ENCODE measurements at places on chromosomes 3 and 15.

DNA sequence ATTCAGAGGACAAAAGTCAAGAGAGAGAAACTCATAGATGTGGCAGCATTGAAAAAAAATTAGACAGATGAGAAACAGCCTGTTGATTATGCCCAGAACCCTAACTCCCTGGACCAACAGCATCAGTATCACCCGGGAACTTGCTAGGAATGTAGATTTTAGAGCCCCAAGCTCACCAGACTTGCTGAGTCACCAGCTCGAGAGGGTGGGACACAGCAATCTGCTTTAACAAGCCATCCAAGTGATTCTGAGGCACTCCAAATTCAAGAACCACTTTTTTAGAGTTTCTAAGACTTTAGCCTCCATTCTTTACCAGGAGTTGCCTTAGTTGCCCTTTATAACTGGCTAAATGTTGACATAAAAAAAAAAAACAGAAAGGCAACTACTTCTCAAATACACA lies 70.9 kb downstream of the CGGBP1 start:
- no peak for DNase-seq

DNA sequence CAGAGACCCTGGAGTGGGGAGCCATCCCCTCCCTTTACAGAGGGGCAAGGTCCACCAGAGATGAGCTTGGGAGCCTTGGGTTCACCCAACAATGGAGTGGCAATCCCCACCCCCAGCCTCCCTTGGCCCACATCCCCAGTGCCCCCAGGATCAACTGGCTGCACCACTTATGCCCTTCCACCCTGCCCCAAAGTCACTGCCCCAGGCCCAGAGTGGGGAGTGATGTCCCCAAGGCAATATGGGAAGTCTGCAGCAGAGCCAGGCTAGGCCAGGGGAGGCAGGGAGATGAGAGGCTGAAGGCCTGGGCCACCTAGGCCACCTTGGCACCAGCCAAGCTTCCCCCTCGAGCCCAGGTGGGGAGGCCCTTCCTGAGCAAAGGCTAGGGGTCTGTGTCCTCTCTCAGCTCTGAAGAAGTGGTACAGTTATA lies 145.5 kb downstream of the SMAD6 start:
- no peak for DNase-seq

- DNase-seq, result no peak
Observed at GRCh38 chr15:98123834-98124233, 163.3 kb downstream of the ARRDC4 start.

GRCh38 chr3:139468399-139468798 lies 7.9 kb downstream of the RBP2 start:
- DNase-seq, result peak; percentile 89

DNA sequence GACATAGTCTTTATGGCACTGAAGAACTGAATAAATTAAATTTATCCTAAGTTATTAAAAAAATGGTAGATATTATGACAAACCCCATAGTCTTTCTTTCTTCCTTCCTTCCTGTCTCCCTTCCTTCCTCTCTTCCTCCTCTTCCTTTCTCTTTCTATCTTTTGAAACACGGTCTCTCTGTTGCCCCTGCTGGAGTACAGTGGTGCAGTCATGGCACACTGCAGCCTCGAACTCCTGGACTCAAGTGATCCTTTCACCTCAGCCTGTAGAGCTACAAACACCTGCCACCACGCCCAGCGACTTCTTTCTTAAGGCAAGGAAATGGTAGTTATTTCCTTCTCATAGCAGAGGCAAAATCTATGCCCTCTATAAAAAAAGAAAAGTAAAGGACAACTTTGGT lies 354.6 kb downstream of the GAP43 start:
- DNase-seq, result no peak

GRCh38 chr3:64918989-64919388 lies 231.2 kb upstream of the ADAMTS9 start:
- DNase-seq, result no peak

DNA sequence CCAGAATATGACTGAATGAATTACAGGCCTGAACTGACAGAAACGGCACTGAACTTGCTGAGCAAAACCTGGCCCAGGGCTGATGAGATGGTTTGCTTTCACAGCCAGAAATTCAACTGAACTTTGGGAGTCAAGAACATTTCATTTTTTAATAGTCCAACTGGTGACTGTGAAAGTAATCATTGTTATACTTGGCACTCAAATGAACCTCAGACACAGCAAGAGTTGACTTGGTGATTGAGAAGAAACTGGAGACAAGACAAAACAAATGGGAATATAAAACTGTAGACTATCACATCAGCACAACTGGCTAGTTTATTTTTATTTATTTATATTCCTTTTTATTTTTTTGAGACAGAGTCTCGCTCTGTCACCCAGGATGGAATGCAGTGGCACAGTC lies 858.9 kb upstream of the CFAP20DC start:
- peak; percentile 9 for DNase-seq

DNA sequence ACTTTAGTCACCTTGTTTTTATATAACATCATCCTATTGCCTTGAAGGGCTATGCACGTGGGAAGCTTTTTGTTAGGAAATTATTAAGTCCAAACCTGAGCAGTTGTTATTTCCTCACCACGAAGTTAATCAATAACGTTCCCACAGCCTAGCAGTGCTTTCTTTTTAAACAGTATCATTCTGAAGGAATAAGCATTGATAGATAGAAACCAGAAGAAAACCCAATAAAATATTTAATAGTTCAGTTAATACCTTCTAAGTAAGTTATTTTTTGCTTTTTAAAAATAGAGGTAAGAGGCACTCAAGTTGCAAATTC lies 149.3 kb downstream of the KCNMB2 start:
- DNase-seq, result no peak

- no peak for DNase-seq
Observed at GRCh38 chr3:71172951-71173350, 410.6 kb downstream of the FOXP1 start.

DNA sequence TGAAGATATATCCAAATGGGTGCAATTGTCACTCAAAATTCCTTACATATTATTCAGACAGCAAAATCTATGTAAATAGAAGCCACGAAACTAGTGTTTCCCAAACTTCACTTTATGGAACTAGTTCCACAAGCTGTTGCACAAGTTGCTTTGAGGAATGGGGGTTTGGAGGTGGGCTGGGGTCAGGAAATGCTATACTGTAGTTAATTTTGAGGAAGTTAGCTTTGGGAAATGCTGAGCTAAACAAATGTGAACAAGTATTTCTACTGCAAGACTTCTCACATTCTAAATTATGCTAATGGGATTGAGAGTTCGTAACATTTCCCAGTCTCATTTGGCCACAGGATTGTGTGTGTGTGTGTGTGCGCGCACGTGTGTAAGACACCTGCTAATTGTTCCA lies 28.7 kb upstream of the SAMMSON start:
- DNase-seq, result no peak

DNA sequence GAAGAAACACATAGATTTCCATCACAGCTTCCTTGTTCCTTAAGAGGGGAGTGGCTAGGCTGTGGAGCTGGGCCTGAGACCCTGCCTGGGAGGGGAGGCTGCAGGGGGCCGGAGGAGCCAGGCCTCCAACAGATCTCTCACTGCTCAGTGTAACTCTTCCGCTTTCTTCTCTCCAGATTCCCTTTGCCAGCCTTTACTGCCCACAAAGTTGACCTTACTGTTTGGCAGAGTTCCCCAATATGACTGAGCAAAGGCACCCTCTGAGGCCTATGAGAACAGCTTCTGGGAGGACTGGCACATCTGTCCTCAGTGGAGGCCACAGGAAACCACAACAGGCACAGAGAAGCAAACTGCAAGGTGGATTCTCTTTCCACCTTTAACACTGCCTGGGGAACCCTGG lies 38.1 kb downstream of the SLCO2A1 start:
- no peak for DNase-seq

GRCh38 chr15:42576776-42577175 lies 1.4 kb downstream of the STARD9 start:
- DNase-seq, result peak; percentile 6

- peak; percentile 5 for DNase-seq
Observed at GRCh38 chr15:99105514-99106341, 848 bp downstream of the SYNM start.

DNA sequence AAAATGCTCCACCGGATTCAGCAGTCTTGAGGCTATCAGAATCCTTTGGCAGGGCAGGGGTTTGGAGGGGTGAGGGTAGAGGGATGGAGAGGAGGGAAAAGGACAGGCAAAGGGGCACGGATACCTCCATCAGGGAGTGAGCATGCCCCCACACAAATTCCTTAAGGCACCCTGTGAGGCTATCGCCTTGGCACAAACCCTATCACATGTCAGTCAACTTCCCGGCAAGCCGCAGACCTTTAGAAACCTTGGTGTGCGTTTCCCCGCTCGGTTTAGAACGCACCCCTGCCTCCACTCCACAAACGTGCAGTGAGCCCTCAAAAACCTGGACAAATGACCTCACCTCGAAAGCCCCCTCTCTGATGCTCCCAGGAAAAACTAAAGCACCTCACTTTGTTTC lies 422 bp upstream of the SETMAR start:
- no peak for DNase-seq

DNA sequence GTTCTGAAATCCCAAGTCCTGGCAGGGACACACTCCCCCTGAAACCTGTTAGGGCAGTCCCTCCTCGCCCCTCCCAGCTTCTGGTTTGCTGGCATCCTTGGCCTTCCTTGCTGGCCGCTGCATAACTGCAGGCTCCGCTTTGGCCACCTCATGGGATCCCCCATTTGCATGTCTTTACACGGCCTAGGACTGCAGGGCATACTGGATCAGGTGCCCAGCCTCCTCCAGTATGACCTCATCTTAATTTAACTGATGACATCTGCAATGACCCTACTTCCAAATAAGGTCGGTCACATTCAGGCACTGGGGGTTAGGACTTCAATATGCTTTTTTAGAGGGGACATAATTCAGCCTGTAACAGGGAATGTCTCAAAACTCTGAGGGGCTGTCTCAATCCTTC lies 173.3 kb downstream of the RAB11A start:
- no peak for DNase-seq

- peak; percentile 83 for DNase-seq
Observed at GRCh38 chr3:134308350-134308891, 57.8 kb upstream of the RYK start.

- DNase-seq, result no peak
Observed at GRCh38 chr15:64058279-64058678, 12.0 kb upstream of the DAPK2 start.

DNA sequence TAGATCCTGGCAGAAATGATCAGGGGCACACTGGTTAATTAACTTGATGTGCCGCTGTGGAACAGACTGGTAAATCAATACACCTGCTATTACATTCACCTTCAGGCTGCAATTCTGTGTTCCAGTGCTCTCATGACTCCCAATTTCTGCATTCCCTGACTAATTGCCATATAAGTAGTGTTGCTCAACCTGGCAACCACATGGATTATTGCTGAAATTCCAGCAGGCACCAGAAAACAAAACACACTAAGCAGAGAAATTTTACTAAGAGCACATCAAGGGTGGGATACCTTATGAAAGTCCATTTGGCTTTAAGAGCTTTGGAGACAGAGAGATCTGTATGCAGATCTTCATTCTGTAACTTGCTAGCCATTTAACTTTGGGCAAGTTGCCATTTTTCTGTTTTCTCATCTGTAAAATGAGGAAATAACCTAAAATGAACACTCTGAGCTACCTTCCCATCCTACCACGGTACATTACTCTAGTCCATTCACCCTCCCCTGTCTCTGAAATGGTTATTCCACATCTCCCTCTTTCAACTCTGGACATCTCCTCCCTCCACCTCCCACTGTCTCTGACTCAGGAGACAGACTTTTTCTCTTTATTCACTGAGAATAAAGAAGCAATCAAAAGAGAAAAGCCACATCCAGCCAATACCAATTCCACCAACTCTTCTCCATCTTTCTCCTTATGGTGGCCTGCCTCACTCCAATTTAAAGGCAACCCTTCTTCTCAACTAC lies 54.6 kb downstream of the STAC start:
- no peak for DNase-seq

- DNase-seq, result no peak
Observed at GRCh38 chr15:76972389-76973361, 22.3 kb upstream of the PSTPIP1 start.

- no peak for DNase-seq
Observed at GRCh38 chr3:143326983-143327778, 207.6 kb downstream of the CHST2 start.

DNA sequence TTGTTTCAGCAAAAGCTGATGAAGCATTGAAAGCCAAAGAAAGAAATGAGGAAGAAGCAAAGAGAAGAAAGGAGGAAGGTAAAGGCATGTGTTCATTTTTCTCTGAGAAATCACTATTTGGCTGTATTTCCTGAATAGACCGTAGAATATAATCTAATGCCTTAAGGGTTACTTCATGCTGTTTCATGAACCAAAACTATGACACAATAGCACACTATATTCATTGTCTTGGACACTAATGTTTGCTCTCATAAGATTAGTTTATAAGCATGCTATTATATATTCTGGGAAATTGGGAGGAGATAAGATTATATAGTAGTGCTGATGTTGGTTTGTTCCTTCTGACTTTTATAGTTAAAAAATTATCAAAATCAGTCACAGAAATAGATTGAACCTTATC lies 110.1 kb upstream of the MLF1 start:
- DNase-seq, result no peak

DNA sequence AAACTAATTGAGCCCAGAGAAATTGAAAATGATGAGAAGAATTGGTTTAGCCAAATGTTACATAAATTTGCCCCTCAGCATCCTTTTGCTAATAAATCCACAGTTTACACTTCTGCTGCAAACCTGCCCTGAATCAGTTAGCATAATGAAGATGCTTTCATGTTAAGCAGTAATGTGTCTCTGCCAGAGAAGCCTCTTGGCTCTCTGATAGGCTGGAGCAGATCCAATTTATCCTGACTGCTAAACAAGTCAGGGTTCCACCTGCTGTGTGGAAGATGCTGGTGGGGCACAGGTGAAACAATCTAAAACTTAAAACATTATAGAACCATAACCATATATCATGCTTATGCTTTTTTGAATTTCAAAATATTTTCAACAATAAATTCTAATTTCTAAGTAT lies 946.8 kb downstream of the OTOL1 start:
- no peak for DNase-seq

DNA sequence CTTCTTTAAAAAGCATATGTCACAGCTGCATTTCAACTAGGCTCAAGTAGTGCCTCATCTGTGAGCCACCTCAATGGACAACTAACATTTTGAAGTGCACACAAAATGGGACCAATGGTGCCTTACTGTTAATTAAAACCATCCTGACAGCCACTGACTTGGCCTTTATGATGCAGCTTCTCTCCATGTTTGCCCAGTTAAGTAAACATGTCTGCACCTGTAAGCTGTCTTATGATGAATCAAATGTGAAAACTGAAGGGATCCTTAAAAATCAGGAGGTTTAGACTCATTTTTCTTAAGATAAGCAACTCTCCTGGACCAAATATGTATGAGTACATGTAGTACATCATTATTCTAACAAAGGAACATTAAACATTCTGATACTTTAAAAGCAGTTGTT lies 861.6 kb downstream of the ROBO1 start:
- no peak for DNase-seq

DNA sequence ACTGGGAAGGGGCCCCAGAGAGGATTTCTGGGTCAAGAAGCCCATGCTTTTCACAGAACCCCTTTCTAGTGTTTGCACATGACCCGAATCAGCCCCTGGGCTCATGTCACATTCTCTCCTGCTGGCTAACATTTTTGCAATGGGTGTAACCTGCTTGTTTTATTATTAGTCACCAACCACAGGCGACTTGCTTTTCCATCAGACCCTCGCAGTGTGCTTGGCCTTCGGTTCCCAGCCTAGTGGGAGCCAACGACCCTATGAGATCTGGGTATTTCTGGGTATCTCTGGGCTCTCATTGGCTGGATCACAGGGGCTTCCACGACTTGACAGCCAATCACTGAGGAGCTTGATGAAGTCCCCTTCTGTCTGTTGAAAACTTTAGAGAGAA lies 11.0 kb upstream of the FBLN2 start:
- DNase-seq, result no peak
